Nephron progenitor cell (in vitro differentiated cells): ENCODE measurements at places on chromosomes 7 and 10.

DNA sequence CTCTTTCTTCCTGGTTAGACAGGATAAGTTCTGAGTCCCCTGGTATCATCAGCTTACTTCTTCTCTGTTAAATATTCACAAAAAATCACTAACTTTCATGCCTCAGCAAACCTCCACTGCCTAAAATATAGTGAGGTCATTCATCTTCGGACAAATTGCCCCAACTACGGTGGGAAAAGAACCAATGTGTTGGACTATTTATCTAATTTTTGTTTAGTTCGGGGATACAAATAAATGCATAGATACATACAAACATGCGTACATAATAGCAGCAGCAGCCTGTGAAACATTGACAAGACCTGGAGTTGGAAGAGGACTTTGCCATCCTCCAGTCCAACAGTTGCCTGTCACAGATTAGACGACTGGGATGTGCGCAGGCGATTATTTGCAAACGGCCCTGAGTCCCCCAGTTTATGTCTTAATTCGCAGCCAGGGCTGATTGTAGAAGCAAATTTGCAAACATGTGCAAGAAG is 51.5 kb downstream of the EGFR start:
- DNase-seq = no peak

DNA sequence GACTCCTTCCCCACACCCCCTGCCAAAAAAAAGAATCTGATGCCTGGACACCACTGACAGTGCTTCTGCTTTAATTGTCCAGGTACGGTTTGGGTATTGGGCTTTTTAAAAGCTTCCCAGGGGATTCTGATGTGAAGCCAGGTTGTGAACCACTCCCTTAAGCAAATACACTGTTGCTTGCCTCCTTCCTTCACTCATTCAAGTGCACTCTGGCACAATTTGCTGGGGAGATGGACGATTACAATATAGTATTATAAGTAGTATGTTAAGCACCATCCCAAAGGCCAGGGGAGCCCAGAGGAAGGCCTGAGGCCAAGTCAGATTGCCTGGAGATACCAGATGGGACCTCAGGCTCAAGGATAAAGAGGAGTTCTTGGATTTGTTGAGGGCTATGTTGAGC is 12.3 kb upstream of the ZNRF2 start:
- no peak for DNase-seq

DNA sequence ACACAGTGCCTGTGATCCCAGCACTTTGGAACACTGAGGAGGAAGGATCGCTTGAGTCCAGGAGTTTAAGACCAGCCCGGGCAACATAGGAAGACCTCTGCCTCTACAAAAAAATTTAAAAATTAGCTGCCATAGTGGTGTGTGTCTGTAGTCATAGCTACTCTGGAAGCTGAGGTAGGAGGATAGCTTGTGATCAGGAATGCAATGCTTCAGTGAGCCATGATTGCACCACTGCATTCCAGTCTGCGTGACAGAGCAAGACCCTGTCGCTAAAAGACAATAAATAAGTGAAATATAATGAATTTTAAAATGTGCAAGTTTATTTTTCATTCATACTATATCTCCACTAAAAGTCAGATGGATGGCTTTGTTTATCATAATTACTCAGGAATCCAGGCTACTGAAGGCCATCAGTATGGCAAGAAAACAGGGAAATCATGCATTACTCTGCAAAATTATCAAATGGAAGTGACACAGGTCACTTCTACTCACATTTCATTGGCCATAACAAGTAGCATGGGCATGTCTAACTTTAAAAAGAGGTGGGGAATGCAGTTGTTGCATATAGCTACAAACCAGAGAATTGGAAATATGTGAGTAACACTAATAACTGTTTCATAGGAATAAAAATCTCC is 32.9 kb upstream of the FAM3C start:
- peak; percentile 16 for DNase-seq

DNA sequence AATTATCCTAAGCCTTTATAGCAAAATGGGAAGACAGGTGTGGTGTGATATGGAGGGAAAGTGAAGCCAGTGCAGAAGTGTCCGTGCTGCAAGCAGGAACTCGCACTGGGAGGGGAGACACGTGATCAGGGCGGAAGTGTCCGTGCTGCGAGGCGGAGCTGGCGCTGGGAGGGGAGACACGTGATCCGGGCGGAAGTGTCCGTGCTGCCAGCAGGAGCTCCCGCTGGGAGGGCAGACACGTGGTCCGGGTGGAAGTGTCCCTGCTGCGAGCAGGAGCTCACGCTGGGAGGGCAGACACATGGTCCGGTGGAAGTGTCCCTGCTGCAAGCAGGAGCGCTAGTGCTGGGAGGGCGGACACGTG is 40.5 kb upstream of the PRKAR1B start:
- no peak for DNase-seq

DNA sequence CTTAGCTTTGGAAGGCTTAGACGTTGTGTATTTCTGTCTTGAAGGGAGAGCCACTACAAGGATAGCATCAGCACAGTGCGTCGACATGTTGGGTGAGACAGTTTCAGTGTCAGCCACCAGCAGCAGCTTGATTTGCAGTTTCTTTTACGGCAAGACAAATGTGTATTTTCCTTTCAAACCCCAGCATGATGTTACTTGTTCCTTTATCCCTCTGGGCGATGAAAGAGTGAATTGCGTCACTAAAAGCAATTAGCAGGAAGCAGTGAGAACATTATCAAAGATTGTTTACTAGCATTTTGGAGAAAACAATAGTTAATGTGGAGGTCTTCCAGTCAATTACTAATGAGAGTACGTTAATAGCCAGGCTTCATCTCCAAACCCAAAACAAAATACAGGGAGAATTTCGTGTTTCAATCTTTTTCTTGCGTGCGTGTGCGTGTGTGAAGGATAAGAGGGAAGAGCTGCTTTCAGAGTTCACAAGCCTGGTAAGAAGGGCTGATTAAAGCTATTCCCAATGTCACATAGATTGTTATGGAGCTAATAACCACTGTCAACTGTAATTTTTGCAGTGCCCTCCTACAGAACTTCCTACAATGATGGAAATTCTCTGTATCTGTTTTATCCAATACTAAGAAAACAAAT is 157.1 kb upstream of the AOAH start:
- no peak for DNase-seq

- no peak for DNase-seq
Measured at GRCh38 chr7:105028004-105028403, 14.0 kb downstream of the KMT2E start.

GRCh38 chr7:136953386-136953785 is 84.9 kb downstream of the CHRM2 start:
- DNase-seq = no peak

DNA sequence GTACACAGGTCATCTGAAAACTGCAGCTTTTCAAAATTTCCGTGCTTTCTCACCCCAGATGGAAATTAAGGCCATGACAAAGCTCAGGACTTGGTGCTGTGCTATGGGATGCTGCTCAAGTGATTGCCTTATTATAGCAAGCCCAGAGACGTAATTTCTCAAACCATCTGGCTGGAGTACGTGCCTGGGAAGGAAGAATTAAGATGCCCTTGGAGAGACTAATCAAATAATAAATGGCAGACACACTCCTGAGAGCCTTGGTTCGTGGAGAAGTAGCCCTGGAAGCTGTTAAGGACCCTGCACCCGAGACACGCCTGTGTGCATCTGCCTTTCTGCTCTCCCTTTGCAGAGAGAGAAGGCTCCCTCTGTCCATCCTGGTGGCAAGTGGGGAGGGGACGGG is 38.3 kb upstream of the PRLHR start:
- no peak for DNase-seq

DNA sequence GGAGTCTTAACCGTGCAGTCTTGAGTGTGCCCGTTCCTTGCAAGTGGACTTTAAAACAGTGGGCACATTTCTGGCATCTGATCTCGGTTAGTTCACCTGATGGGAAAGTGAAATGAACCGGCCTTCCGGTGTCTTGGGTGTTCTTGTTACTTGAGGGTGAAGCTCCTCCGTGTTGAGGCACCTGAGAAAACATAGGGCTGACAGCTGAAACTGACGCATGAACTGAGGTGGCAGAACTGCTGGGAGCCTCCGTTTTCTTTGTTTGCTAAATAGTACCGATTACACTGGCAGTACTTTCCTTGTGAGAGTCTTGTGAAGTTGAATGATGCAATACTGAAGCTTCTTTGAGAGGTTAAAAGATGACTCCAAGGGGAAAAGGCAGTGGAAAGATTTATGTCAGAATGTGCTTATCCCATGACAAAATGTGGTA is 62.8 kb upstream of the SAMD8 start:
- no peak for DNase-seq

DNA sequence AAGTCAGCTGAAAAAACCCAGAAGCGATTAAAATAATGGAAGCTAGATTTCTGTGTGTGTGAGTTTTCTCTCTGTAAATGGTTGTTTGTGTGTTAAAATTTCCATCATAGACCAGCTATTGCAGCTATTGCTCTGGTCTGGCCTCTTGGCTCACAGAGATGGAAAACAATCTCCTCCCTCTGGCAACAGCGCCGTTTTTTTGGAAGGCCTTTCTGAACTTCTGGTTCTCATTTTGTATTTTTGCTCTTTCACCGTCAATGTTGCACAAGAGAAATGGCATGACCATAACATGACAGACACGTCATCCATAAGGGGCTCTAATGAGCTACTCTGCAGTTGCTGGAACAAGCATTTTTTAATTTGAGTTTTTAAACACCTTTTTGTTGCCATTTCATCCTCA is 91.0 kb downstream of the CUBN start:
- DNase-seq = no peak

DNA sequence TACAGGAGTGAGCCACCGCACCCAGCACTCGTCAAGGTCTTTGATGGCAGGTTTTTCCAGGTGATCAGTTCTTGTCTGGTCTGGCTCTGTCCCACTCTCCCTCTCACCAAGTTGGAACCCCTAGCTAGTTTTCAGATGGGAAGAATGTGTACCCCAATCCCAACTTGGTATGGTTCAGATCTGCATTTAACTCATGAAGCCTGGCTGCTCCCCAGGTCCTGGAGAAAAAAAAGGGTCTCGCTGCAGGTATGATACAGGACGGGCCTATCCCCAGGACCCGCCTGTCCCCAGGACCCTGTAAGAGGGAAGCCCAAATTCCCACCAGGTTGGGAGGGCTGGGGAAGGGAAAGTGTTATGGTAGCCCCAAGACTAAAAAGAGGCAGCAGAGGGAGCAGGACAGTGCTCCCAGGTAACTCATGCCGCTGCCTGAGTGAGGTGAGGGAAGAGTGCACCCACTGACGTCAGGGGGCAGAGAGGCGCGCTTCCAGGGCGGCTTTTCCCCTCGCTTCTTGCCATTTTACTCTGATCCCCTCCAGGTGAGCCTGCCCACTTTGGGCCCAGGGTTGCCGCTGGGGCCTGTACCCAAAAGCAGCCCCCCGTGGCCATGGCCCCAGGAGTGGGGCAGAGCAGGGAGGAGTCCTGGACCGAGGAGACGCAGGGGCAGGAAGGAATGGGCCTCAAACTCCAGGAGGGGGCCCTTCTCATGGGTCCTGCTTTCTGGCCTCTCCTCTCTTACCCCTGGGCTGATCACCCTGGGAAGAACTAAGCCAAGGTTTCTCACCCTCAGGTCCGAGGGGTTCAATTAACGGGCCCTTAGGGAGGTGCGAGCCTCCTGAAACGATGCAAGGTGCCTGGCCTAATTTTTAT is 36.4 kb upstream of the SRRM3 start:
- DNase-seq = no peak

- no peak for DNase-seq
Measured at GRCh38 chr7:45700556-45700955, 126.4 kb downstream of the ADCY1 start.
